Stimulated activated CD4-positive, alpha-beta T cell treated with anti-CD3 and anti-CD28 coated beads, Interleukin-1b, Interleukin-23, amount 100 ng/mL, for 24 hours (primary cell): ENCODE measurements at places on chromosomes 6 and 20.

DNA sequence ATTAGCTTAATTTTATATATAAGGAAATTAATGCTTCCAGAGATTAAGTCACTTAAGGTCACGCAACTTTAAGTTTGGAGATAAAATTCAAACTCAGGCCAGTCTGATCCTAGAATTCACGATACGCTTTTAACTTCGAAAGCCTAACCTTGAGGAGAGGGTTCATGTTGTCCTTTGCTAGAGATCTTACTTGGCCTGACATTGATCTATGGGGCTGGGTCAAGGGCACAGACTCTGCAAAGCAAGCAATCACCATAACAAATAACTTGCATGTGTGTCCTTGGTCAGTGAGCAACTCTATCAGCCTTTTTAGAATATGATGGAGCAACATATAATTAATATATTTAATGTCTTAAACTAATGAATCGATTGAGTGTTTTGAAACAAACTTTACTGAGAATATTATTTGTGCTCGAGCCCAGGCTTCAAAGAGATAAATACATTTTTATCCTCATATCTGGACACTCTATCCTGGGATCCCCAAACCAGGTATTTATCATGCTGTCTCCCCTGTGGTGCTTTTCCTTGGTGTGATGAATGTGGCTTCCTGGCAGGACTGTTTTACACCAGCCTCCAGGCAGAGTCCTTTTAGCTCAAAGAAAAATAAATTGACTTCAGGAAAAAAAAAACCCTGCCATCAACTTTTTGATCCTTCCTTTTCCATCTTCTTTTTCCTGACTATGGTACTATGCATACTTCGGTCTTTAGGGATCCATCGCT, 29.1 kb downstream of the RPS12 start:
- DNase-seq: no peak

GRCh38 chr6:157223021-157223430, 100.3 kb downstream of the TMEM242 start:
- DNase-seq: no peak

- DNase-seq: no peak
Observed at GRCh38 chr6:42440778-42441696, 10.7 kb downstream of the TRERF1 start.

GRCh38 chr6:2157441-2158127, 87.8 kb downstream of the GMDS start:
- DNase-seq: no peak

DNA sequence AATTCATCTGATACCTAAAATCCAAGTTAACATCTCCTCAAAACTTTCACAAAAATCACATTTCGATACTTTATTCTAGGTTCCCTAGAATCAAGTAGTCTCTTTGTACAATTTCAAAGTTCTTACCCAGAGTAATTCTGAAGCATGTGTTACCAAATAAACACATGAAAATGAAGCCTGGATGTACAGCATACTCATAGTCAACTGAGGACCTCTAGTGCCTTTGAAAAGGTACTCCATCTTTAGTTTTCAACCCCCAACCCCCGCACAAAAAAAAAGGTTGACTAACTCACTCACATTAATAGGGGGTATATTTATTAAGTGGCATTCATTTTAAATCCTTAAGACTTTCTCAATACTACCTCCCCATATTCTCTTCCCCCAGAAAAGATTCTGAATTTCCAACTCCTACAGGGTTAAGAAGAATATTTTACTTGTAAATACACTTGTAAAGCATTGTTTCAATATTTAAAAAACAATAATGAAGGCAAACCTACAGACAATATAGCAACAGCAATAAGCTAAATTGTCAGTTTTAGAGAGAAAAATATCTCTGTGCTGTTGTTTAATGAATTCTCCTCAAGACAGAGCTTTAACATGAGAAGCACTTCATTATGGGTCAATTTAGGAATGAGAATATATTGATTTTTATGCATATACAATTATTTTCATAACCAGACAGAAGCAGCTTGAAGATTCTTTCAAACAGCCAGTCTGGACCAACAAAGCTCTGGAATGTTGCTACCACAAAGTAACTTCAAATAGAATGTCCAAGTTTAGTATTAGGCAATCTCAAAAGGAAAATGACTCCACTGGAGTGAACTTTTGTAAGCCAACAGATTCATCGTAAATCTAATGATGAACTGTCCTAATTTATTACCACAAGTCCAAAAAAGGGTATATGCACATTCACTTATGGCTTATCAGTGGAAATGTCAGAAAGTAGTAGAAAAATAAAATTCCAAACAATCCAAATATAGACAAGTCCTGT, 3.3 kb downstream of the PLN start:
- DNase-seq: no peak

- DNase-seq: no peak
Observed at GRCh38 chr6:155196911-155197310, 66.9 kb upstream of the CLDN20 start.

GRCh38 chr20:49964964-49965780, 17.6 kb upstream of the SNAI1 start:
- DNase-seq: peak; percentile 17

GRCh38 chr6:27280064-27280539, 32.0 kb downstream of the POM121L2 start:
- DNase-seq: peak; percentile 13
